ENCODE measurements at places on chromosomes 3 and 15. TPM values are rescaled to one million over a fixed set of nuclear protein-coding genes. Genes with fewer than 3 reads are reported as not detected.

DNA sequence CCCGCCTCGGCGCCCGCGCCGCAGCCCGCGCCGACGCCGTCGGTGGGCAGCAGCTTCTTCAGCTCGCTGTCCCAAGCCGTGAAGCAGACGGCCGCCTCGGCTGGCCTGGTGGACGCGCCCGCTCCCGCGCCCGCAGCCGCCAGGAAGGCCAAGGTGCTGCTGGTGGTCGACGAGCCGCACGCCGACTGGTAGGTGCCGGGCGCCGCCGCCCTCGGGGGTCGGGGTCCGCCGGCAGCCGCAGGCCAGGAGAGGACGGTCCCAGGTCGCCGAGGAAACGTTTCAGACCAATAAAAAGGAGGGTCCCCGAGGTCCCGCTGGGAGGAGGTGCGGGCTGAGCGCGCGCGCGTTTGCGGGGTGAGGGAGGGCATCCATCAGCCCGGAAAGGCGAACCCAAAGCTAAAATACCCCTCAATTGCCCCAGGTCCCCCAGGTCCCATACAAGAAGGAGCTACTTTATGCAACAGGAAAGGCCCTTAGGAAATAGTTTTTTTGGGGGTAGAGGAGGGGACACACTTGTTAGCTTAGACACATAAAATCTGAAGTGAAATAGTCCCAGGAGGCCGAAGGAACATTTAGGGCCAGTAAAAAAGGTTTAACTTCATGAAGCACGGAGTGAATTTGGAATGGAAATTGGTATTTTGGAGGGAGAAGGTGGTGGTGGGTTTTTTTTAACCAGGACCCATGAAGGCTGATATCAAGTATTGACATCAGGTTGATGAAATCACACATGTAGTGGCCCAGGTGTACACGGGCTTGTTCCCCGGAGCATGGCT, 739 bp downstream of the SYN2 start:
- no peak for DNase-seq

TBC1D5 gene
- 114 TPM for total RNA-seq

GRCh38 chr3:157526036-157526435, 22.8 kb upstream of the VEPH1 start:
- no peak for DNase-seq

DNA sequence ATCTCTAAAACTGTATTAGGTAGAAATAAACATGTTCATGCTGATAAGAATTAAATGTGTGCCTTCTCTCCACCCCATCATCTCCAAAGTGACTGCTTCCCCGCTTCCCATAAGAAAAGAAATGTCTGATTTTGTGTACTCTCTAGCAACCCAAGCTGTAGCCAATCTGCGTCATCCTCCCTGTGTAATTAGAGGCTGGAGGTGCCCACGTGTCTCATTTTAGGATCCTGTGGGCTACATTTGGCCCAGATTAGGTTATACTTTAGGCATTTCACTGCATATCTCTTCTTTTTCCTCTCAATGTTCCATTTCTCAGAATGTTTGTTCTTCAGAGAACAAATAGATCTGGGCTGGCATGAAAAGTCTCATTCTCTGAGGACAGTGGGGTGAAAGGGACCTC, 19.3 kb upstream of the ZNF148 start:
- no peak for DNase-seq

DNA sequence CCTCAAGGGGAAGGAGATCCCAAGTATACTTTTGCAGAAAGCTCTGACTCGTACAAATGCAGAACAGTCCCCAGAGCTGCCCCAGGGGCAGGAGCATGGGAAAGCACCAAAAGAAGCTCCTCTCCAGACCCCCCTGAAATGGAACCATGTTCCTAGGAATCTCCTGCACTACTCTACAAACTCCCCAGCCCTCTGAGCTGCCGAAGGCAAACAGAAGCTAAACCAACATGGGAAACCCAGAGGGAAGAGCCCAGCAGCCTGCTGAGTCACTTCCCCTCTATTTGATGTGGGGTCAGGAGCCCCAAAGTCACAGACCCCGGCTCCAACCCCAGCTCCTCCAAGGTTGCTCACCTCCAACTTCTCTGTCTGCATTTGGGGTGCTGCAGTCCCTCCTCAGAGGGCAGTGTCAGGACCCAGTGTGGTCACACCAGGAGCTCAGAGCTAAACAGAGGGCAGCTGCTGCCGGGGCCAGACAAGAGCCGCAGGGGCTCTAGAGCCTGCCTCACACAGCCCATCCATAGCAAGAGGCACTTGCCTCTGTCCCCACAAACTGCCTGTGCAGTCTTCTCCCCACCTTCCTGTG, 3.8 kb upstream of the PLXNA1 start:
- no peak for DNase-seq

IGSF11 gene
- total RNA-seq, result 0.67 TPM

GRCh38 chr3:171488479-171488878, 28.3 kb upstream of the TNIK start:
- no peak for DNase-seq

GRCh38 chr15:75454471-75455378, 3.2 kb upstream of the SIN3A start:
- peak; percentile 67 for DNase-seq

PCOLCE2 gene
- total RNA-seq, result not detected

DNA sequence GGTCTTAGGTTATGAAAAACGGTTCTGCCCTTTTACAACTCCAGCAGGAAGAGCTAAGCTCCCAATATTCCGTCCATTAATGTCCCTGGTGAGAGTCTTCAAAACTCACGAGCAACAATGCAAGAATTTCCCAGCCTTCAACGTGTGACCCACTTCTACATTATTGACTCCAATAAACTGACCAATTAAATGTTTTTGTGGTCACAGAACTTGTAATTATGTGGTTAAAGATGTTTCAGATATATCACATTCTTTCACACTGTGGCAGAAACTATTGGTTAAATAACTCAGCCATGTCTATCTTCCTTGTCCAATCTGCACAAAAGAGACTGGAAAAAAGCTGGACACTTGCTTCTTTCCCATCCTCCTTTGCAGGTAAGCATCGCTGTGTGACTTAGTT, 286.6 kb upstream of the ADAMTS9 start:
- no peak for DNase-seq

DNA sequence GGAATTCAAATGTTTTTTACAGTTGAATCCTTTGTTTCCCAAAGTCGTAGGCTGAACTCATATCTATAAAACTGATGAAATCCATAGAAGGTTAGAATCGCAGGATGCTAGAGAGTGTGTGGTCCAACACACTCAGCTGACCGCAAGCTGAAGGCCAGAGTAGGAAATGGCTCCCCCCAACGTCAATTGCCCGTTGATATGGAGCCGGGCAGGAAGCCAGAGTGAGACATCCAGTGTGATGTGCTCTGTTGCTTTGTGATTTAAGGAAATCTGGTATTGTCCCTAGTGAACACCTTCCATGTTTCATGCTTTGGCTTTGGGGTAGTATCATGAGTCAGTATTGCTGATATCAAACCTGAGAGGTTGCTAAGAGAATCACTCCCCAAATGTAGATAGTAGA, 5.8 kb upstream of the MEX3B start:
- no peak for DNase-seq

DNA sequence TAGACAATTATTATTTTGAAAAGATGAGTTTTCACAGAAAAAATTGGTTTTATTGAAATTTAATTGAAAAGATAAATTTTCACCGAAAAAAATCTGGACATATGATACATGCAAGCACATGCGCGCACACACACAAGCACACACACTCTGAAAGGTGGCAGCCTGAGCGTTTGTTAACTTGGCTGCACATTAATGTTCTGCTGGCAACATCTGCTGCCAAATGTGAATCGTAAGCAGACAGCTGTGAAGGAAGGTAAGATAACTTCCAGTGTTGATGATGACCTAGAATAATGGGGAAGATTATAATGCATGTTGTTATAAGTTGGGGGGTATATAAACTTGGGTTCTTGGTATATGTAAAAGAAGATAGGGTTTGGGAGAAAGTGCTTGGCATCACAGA, 18.4 kb upstream of the CMTM7 start:
- DNase-seq, result no peak

CHRFAM7A gene
- total RNA-seq, result 4.0 TPM

KAT2B gene
- 28.0 TPM for total RNA-seq

DNA sequence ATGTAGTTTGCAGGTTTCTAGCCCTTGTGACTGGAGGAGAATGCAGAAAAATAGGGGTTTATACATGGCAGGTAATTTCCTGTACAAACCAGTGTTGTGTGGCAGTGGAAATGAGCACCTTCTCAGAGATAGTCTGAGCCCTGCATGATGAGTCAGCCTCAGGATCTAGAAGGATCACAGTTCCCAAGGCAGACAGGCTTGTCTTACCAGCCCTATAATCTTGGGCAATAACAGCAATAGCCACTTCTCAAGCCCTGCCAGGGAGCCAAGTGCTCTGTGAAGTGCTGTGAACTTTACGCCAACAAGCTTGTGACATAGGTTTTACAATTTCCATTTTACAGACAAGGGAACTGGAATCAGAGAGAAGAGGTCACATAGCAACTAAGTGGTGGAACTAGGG, 89.4 kb downstream of the CD47 start:
- DNase-seq, result peak; percentile 76

DNA sequence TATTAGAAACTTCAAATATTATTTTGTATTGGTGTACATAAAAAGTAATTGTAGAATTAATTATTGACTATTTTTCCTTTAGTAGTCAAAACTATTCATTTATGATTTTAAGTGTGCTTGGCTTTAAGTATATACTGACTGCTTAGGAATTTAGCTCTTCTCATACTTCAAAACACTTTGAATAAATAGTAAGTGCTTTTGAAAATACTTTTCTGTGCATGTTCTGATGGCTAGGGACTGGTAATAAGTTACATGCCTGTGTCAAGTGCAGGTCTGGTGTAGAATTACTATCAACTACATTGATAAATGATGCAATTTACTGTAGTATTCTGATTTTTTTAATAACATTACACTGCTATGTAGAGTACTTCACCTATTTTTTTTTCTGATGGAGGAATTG, 397.6 kb upstream of the SGO1 start:
- DNase-seq, result no peak

- DNase-seq, result no peak
These were observed 74.6 kb downstream of the UBE2E2 start for GRCh38 chr3:23277688-23278087.

FGF7 gene
- 7.6 TPM for total RNA-seq

ATG3 gene
- 86.3 TPM for total RNA-seq

ZDHHC3 gene
- 165 TPM for total RNA-seq
